ENCODE measurements at places on chromosomes 5 and 9.

- DNase-seq, result peak; percentile 68
Observed at GRCh38 chr9:127976498-127976897, 4.3 kb downstream of the EEIG1 start.

- no peak for DNase-seq
Observed at GRCh38 chr5:1001406-1002270, 7.0 kb upstream of the NKD2 start.

DNA sequence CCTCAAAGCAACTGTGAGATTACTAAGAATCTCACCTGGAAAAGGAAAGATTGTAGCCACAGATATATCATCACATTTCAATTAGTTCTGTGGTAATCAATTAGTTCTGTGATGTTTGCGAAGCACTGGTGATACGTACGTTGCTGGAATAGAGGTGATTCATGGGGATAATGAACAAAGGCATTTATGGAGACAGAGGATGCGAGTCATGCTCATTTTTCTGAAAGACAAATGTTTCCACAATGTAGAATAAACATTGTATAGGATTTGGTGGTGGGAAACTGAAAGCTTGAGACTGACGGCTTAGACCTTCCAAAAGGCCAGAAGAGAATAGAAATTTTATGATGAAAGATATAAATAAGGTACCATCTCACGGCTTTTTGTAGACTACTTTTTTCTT lies 507.3 kb upstream of the TYRP1 start:
- no peak for DNase-seq

GRCh38 chr9:73065439-73065838 lies 86.2 kb upstream of the ANXA1 start:
- DNase-seq, result no peak

- DNase-seq, result no peak
Observed at GRCh38 chr9:26658476-26658875, 234.1 kb downstream of the CAAP1 start.

- no peak for DNase-seq
Observed at GRCh38 chr5:135220394-135221186, 178.4 kb downstream of the MACROH2A1 start.
